RPMI7951 (cell line): ENCODE measurements at places on chromosomes 4 and X. TPM values are rescaled to one million over a fixed set of nuclear protein-coding genes. Genes with fewer than 3 reads are reported as not detected.

Gene HTRA3
- total RNA-seq = 7.8 and 8.6 TPM in 2 replicates

Gene TMSB15B
- total RNA-seq = 7.8 and 19.9 TPM in 2 replicates

Gene ZGRF1
- total RNA-seq = 11.6 and 21.6 TPM in 2 replicates

Gene NCAPG
- total RNA-seq = 69.1 and 82.1 TPM in 2 replicates

Gene APOOL
- 6.7 and 7.4 TPM in 2 replicates for total RNA-seq

Gene PRKX
- total RNA-seq = 3.5 and 4.7 TPM in 2 replicates
